Choroid plexus epithelial cell (primary cell): ENCODE measurements at places on chromosomes 12 and 14.
A peak's percentile ranks its signal among the peaks of the same experiment; 100 is the strongest.

DNA sequence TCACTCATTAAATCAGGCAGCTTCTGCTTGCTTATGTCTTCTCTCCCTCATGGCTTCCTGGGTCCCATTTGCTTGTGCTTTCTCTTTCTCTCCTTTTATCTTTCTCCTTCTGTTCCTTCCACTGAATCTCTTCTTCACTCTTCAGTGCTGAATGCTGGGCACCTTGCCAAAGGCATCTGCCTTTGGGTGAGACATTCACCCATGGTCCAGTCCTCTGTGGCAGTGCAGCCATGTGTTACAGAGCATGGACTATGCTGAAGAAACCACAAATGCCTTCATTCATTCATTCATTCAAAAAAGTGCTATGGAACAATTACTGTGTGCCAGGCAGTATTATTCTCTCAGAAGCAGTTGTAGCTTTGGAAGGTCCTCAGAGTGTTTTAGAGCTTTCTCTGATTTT is 344.4 kb upstream of the STXBP6 start:
- DNase-seq: no peak

GRCh38 chr12:4104722-4105244 is 168.8 kb upstream of the CCND2 start:
- no peak for DNase-seq

DNA sequence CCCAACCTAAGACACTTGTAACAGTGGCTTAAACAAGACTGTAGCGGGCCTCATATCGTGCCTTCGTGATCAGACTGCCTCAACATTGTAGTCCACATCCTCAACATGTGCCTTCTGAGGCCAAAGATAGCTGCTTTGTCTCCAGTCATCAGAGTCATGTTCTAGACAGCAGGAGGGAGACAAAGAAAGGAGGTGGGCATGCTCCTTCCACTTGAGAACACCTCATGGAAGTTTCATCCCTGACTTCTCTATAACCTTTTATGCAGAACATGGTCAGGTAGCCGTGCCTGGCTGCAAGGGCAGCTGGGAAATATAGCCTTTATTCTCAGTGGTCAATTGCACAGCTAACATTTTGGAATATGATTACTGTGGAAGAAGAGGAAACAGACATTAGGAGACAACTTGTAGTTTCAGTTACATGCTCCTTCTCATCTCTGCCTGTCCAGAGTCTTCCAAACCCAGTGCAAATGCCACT is 25.3 kb upstream of the DHRS2 start:
- no peak for DNase-seq

GRCh38 chr12:109099431-109100020 is 2.1 kb downstream of the UNG start:
- DNase-seq: peak; percentile 61

DNA sequence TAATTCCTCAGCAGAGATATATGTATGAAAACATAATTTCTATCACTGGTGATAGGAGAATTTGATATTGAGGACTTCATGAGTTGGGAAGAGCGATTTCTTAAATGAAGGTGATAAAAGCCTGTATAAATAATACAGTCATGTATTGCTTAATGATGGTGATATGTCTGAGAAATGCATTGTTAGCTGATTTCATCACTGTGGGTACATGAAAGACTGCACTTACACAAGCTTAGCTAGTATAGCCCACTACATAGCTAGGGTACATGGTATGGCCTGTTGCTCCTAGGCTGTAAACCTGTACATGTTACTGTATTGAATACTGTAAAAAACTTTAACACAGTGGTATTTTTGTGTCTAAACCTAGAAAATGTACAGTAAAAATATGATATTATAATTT is 63.4 kb downstream of the ANO4 start:
- peak; percentile 5 for DNase-seq

DNA sequence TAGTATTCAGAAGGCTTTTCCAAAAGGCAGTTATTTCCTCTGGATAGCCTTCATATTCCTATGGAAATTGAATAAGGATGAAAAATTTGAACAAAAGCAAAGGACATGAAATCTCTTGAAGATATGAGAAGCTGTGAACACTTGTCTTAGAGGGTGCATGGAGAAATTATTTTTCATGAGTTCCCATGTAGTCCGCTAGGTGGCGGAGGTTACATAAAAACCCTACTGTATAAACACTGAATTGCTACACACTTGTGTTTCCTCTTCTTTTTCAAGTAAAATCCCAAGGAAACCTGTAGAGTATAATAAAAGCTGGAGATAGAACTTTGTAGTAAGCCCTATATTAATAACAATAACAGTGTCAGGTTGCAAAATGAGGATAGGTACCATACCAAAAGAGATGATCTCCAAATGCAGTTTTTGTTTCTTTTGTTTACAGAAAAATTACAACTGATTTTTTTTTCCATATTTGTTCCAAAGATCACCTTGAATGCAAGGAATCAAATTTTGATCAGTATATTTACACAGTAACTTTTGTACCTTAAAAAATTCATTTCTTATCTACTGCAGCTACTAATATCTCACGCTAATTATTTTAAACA is 37.8 kb upstream of the OR4E1 start:
- peak; percentile 76 for DNase-seq

GRCh38 chr14:61469781-61470180 is 148.4 kb downstream of the PRKCH start:
- no peak for DNase-seq

DNA sequence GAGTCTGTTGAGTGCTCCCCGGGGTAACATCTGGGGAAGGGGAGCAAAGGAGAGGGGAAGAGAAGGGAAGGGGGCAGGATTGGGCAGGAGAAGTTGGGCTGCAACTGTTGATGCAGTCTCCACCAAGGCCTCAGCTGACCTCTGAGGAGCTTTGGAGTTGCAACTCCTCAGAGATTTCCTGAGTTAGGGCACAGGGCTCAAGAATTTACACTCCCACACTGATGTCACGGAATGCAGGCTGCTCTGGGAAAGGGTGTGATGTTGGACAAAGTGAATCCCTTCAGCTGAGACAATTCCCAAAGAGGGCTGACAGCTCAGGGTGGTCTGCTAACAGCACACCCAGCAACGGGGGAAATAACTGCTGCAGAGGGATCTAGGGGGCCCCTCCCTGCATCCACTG is 295.6 kb downstream of the PCNX1 start:
- no peak for DNase-seq

DNA sequence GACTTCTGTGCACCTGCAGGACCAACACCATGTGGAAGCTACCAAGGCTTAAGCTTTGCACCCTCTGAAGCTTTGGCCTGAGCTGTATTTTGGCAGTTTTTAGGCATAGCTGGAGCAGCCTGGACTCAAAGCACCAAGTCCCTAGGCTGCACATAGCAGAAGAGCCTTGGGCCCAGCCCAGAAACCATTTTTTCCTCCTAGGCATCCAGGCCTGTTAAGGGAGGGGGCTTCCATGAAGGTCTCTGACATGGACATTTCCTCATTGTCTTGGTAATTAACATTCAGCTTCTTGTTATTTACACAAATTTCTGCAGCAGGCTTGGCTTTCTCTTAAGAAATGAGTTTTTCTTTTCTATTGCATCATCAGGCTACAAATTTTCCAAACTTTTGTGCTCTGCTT is 475.8 kb upstream of the FLRT2 start:
- no peak for DNase-seq

DNA sequence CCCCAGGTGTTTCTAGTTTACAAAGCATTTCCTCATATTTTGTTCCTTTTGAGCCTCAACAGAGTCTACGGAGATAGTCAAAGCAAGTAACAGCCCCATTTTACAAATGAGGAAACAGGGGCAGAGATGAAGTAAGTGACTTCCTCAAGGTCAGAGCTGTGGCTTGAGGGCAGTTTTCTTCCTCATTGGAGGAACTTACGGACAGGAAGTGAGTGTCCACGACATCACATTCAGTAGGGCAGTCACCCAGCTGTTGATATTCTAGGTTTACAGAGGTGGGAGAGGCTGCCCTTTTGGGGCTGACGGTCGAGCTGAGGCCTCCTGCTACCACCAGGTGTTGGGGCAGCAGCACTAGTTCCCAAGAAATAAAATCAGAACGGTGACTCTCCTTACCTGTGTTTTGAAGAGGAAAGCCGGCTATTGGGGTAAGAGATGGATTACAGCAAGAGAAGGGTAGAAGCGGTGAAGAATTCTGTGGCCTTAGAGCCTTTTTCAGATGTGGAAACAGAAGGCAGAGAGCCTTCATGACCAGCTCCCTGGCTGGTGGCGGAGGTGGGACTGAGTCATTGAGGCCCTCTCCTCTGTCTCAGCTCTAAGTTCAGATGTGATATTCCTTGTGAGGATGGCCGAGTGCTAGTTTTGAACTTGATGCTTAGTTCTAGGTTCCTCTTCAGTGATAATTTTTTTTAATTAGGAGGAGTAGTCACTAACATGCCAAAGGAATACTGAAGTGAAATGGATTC is 41.7 kb downstream of the SUSD6 start:
- no peak for DNase-seq

DNA sequence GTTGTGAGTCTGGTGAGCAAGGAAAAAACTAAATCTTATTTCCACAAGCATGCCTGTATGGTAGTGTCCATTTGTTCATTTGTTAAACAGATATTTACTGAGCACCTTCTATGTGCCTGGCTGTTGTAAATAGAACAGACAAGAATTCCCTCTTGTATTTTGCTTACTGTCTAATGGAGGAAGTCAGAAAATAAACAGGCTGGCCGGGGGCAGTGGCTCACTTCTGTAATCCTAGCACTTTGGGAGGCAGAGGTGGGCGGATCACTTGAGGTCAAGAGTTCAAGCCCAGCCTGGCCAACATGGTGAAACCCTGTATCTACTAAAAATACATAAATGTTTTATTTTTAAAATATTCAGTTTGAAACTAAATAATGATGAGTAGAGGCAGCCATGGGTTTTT is 79.3 kb downstream of the GTF2A1 start:
- DNase-seq: no peak

GRCh38 chr12:89040146-89040964 is 311.9 kb downstream of the DUSP6 start:
- DNase-seq: peak; percentile 61

DNA sequence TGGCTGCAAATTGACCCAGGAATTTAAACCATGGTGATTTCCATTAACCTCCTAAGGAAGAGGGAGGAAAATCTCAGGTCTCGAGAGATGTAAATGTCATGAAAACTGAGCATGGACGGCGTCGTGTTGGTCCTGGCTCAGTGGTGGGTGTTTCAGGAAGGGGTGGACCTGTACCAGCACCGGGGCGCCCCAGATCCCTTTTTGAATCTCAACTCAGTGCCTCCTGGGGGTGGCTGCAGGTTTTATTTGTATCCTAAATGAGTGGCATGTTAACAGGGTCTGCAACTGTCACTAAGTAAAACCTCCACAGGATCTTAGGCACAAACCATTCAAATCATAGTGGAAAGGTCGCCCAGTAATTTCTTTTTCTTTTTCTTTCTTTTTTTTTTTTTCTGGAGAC is 101.3 kb downstream of the ASCL4 start:
- DNase-seq: no peak

DNA sequence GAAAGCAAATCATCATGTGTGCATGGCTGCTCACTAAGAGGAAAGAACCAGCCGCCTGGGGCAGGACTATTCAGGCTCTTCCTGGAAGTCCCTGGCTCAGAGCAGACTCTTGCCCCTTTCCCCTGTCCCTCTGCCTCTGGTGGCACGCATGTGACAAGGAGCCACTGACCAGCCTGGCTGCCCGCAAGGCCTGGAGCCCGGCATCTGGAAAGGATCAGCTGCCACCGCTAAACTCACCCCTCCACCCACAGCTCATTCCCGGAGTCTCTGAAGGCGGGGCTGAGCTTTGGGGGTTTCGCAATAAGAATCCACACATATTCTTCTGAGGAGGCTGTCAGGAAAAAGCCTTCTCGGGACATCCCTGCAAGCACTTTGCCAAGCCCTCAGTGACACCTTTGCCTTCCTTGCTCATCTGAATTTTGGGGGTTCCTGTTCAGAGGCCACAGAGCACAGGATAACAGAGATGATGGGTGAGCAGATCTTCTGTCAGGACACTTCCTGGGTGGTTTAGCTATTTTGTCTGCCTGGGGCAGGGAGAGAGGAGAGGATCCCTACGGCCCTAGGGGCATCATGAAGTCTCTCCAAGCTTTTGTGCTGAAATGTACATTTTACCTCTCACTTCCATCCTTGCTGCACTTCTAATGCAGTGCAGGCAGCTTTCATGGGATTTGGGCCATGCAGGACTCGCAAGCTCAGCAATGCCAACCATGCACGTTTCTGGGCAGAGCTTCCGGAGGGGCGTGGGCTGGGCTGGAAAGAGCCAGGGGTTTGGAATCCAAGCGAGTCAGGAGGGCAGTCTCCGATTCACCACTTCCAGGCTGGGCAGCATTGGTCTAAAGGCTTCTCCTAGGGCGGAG is 124.8 kb upstream of the MAP1LC3B2 start:
- peak; percentile 85 for DNase-seq

- DNase-seq: no peak
These were observed 252.3 kb upstream of the AVPR1A start for GRCh38 chr12:63403256-63403655.

DNA sequence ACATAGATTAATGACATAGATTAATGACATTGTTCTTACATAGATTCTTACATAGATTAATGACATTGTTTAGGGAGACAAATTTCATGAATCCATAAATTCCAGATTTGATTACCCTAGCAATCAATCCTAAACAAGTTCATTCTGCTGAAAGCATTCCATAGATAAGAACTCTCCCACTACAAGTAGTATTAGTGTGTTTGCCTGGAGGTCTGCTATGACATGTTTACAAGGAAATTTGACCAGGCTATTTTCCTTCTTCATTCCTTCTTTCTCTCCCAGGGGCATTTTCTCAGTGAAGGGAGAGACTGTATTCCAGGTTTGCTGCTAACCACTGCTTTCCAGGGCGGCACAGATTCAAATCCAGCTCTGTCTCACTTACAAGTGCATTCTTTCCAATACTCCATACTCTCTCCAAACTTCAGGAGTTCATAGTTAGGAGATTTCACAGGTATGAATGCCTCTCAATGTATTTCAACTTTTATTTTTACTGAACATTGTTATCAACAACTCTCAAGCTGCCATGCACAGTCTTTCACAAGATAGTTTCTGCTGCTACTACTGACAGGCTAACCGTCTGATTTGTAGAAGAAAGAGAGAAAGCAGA is 134.5 kb downstream of the SLC38A1 start:
- no peak for DNase-seq

DNA sequence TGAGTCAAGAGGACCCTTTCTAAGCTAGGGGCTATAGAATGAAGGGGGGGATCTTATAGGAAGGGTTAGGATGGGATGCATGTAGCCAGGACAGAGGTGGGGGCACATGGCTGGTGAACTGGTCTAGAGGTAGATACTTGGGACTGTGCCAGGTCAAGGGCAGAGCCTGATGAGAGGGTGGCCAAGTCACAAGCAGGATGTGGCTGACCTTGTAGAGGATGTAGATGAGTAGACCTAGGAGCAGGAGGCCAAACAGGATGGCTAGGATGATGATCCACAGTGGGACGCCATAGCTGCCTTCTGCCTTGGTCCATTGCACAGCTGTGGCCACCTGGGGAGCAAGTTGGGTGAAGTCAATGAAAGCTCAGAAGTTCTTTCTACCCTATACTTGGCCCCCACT is 12.6 kb upstream of the ZNF385A start:
- DNase-seq: no peak

DNA sequence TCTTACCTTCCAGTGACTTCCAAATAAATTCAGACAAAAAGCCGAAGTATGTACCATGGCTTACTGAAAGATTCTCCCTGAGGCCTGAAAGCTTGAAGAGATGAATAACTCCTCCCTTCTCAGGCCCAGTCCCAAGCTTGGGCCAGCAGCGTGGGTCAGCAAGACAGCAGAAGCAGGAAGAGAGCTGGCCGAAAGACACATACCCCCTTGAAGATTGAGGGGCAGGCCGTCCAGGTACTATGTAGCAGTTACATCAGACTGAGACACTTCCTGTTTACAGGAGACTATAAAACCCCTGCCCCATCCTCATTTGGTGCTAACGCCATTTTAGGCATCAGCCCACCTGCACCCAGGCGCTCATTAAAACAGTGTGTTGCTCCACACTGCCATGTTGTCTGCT is 15.0 kb downstream of the NDUFA12 start:
- DNase-seq: no peak

GRCh38 chr14:45658226-45658916 is 405.4 kb upstream of the MIS18BP1 start:
- DNase-seq: no peak
